ENCODE measurements at places on chromosomes 5 and 9. TPM values are rescaled to one million over a fixed set of nuclear protein-coding genes. Genes with fewer than 3 reads are reported as not detected.
A peak's percentile ranks its signal among the peaks of the same experiment; 100 is the strongest.

DNA sequence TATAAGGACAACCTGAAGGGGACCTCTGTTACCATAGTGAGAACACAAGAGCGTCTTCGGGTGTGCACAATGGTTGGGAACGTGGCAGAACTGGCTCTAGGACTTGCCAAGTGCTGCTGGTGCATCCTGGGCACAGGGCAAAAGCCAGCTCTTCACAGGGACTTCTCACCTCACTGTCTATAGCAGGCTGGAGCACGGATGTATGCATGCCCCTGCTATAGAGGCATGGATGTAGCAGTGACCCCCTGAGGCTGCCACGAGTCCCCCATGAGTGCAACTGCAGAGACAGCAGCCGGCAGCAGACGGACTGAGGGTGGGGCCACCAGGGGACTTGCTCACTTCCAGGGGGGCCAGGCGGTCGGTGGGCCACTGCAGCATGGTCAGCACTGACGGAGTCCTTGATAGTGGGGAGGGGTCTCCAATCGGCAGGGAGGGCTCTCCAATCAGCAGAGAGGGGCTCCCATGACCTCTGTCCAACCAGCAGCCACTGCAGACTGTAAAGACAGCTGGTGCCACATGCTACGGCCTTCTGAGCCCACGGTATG is 64.9 kb downstream of the SEMA4D start:
- DNase-seq = no peak

DNA sequence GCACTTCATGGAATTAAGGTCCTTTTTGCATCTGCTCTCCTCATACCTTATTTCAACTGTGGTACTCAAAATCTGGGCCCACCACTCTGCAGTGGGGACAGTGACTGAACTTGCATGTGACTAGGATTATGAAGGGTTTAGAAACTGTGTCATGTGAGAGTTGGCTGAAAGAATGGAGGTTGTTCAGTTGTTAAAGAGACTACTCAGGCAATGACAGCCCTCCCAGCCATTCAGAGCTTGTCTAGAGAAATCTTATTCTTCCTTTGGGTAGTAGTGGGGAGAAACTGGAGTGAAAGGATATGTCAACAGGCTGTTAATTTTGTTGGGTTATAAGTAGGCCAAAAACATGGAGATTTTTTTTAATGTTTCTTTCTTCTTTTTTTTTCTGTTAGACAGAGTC is 10.3 kb downstream of the AOPEP start:
- DNase-seq = no peak

DNA sequence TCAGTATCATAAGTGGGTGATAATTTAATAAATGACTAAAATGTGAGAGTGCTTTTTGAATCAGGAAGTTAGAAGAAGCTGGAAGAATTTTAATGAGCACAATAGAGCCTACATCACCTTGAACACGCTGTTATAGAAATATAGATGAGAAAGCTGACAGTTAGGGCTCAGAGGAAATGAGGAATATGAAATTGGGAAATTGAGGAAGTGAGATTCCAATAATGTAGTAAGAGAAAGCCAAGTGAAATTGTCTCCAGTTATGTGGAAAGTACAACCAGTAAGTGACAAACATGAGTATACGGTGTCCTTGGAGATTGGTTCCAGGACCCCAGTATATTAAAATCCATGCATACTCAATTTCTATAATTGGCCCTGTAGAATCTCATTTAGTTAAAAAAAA is 235.9 kb upstream of the FAM174A start:
- DNase-seq = no peak

- DNase-seq = no peak
Measured at GRCh38 chr5:173626505-173626820, 10.0 kb upstream of the BOD1 start.

DNA sequence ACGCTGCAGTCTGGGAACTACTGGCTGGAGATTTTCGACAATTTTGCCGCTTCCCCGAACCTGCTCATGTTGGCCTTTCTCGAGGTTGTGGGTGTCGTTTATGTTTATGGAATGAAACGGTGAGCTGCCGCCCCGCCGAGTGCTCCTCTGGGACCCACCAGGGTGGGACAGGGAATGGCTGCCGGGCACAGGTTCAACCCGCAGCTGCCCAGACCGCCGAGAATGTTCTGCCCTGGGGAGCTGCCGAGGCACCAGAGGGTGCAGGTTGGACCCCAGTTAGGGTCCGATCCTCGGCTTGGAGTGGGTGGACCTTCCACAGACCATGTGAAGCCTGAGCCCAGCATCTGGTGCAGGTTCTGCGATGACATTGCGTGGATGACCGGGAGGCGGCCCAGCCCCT is 19.1 kb downstream of the SLC6A18 start:
- no peak for DNase-seq

The CBY3 gene
- total RNA-seq = not detected

GRCh38 chr9:105089874-105090273 is 154.6 kb upstream of the SLC44A1 start:
- no peak for DNase-seq

The NKD2 gene
- not detected for total RNA-seq

- no peak for DNase-seq
Measured at GRCh38 chr9:131622523-131622922, 77.2 kb downstream of the PRRT1B start.

GRCh38 chr5:151677776-151678545 is 8.8 kb downstream of the SPARC start:
- DNase-seq = no peak

DNA sequence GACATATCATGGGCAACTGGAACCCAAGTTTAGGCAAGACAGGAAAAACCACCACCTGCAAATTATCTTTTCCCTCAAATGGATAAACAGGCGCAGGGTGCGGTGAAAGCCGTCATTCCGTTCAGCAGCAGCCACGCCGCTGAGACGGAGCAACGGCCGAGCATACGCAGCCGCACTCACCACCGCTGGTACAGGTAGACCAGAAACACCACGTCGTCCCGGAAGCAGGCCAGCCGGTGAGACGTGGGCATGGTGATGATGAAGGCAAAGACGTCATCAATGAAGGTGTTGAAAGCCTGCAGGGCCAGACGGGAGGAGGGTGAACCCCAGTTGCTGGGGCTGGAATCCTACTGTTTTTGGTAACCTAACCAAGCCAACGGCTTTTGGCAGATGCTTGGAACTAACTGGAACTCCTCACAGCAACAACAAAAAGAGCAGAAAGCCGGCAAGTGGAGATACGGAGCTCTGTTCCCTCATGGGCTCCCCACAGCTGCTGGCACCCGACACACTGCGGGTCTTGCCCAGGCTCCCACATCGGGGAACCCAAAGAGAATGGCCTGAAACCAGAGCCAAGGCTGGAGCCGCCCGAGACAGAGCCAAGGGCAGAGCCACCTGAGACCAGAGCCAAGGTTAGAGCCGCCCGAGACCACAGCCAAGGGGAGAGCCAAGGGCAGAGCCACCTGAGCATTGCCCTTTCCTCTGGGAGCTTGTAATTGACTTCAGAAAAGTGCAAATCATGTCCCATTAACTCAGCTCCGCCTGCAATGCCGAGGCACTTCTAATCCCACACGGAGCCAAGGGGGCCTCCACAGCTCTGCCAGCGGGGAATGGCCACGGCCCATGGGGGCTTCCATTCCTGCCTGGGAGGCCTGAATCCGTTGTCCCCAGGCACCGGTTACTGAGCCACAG is 24.2 kb downstream of the CLPTM1L start:
- no peak for DNase-seq

- peak; percentile 82 for DNase-seq
Measured at GRCh38 chr5:160843240-160843639, 8.8 kb downstream of the ATP10B start.

- no peak for DNase-seq
Measured at GRCh38 chr5:148208226-148208625, 5.4 kb downstream of the SPINK6 start.

- no peak for DNase-seq
Measured at GRCh38 chr5:56064984-56065383, 70.2 kb upstream of the IL6ST start.

DNA sequence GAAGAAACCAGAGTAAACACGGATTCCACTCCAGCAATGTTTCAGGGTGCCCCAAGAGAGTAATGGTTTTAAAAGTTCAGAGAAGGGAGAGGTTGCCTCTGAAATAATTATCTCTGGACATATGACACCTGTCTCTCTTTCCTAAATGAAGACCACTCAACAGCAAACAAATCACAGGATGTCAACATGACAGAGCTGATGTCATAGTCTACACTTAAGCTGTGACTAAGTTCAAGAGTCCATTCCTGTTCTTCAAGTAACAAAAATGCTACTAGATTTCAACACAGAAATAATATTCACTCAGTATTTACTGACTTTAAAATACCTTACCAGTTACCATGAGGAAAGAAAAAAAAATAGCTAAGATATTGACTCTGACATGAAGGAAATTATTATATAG is 44.7 kb upstream of the SLC30A5 start:
- DNase-seq = no peak

The PDLIM7 gene
- 420 TPM for total RNA-seq

- DNase-seq = peak; percentile 57
Measured at GRCh38 chr5:151085517-151086041, 4.7 kb upstream of the TNIP1 start.

The DNAH5 gene
- total RNA-seq = 1.7 TPM

The PCDH12 gene
- total RNA-seq = under 0.01 TPM

DNA sequence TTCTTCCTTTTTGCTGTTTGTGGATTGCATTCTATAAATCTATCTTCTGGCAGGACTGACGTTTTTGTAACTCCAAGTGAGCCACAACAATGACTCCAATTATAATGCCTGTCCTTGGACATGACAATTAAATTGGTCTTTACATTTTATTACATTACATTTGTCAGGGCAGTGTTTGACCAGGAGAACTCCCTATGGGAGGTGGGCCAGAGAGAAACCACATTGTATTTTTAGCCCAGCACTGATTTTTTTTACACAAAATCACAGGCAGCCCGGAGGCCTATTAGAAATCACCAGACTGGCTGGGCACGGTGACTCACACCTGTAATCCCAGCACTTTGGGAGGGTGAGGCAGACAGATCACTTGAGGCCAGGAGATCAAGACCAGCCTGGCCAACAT is 99.1 kb upstream of the SMC5 start:
- DNase-seq = no peak

GRCh38 chr9:126614455-126615244 is 922 bp downstream of the LMX1B start:
- no peak for DNase-seq

DNA sequence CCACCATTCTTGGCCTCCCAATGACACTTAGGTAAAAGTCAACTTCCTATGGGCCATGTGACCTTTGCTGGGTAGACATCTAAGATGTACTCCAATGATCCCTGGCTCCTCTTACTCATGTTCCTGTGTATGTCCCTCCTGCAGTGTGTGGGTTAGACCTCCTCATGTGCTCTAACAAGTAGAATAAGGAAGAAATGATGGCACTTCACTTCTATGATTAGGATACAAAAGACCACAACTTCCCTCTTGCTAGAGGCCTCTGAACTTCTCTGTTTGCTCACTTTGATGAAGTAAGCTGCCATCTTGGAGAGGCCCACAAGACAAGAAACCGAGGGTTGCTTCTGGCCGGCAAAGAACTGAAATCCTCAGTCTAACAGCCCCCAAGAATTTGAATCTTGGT is 131.8 kb downstream of the TAF11L14 start:
- no peak for DNase-seq

The CARD6 gene
- total RNA-seq = 0.63 TPM

DNA sequence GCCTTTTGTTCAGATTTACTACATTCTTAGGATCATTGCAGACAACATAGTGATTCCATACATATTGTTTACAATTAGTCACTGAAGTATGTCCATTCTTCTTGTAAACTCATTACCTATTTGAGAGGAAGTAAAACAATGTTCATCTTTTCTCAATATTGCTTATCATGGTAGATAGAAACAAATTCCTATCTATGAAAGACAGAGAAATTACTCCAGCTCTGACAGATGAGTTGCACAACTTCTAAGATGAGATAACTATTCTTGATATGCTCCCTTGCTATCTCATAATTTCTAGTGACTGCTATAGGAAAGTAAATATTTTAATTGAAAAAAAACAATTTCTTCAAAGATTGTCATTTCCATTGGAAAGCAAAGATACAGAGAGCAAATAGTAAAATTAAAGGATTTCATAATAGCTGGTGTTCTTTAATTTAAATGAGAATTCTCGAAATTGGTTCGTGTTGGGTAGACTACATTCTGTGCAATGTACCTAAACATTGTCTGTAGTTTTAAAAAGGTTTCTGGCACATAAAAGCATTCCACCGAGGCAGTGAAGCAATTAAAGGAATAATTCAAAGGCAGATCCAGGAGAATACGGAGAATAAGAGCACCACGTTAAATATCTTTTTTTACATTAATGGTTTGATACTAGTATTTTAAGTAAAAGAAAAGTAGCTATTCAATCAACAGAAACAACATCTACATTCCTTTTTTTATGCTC is 1029.1 kb upstream of the ACO1 start:
- DNase-seq = no peak

- peak; percentile 16 for DNase-seq
Measured at GRCh38 chr5:161051920-161052500, 200.0 kb upstream of the ATP10B start.

GRCh38 chr9:7963026-7963425 is 163.4 kb upstream of the DMAC1 start:
- no peak for DNase-seq

- DNase-seq = no peak
Measured at GRCh38 chr9:104286799-104287198, 192.7 kb downstream of the SMC2 start.

DNA sequence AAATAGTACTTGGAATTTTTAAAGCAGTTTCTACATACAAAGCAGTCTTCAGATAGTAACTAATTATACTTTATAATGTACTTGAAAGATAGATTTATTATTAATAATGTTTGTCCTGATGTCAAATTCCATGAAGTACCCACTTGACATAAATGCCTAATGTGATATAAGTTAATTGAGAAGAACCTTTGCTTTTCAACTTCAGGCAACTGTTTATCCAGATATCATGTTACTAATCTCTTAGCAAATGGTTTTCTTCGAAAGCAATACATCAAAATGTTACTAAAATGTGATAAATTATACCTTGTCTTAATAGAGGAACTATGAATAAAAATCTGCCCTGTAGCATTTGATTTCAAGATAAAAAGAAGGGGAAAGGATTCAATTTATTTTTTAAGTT is 146.8 kb upstream of the FBXL17 start:
- no peak for DNase-seq

- DNase-seq = no peak
Measured at GRCh38 chr9:35158501-35159280, 3.1 kb upstream of the UNC13B start.

The FOXI1 gene
- not detected for total RNA-seq

All from epithelial cell of proximal tubule (primary cell).